GM18507 (cell line): ENCODE measurements at places on chromosomes 6 and 20.
A peak's percentile ranks its signal among the peaks of the same experiment; 100 is the strongest.

- DNase-seq, result no peak
Measured at GRCh38 chr6:137697267-137697938, 169.7 kb upstream of the TNFAIP3 start.

GRCh38 chr6:166533205-166533824, 53.2 kb downstream of the RAMACL start:
- DNase-seq, result no peak

- DNase-seq, result no peak
Measured at GRCh38 chr6:71031912-71032311, 75.1 kb upstream of the B3GAT2 start.

DNA sequence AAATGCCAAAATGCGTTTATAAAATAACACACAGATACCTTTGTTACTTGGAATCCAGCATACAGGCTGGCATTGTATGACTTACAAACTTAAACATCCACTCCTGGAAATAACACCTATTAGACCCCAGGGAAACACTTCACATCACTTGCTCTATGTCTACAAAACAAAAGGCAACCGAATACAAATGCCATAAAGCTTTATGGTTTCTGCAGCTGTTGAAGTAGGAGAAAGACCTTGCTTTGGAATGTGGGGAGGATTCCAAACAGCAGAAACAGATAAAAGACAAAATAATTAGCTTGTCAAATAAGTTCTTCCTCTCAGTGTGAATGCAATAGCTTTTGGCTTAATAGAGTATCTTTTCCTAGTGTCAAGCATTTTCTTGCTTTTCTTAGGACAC, 9.8 kb upstream of the AMD1 start:
- no peak for DNase-seq

GRCh38 chr6:117616391-117617209, 14.3 kb upstream of the GOPC start:
- no peak for DNase-seq

DNA sequence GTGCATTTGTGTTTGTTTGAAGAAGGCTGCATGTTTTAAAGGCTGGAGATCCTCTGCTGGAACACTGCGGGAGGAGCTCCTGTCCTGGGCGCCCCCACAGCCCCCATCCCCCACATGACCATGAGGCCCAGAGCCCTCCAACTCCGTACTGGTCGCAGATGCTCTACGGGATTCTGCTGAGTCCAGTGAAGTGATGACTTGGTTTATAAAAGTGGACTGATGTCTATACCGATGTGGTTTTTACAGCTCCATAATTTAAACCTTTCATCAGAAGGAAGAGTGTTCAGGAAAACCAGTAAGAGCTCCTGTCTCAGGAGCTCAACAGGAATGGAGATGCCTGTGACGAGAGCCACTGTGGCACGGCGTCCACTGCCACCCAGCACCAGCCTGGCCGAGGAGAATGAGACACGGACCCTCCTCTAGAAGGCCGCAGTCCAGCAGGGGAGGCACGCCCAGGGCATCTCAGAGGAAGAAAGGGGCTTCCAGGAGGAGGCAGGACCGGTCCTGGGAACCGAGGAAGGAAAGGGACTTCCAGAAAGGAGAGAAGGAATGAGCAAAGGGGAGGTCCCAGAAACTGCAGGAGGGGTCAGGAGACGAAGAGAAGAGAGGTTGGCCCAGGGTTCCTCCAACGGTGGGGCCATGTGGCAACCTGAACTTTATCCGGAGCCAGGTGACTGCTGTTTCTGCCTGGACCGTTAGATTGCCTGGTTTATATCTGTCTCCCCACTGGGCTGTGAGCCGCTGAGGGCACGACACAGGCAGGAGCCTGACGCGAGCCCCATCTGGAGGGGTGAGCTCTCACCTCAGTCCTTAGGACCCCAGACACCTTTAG, 26.9 kb downstream of the BFSP1 start:
- no peak for DNase-seq

- DNase-seq, result peak; percentile 28
Measured at GRCh38 chr6:137313928-137314855, 95.0 kb upstream of the IFNGR1 start.
